ENCODE measurements at places on chromosomes 2 and 18.

- no peak for DNase-seq
Observed at GRCh38 chr2:100077456-100077855, 64.9 kb downstream of the AFF3 start.

DNA sequence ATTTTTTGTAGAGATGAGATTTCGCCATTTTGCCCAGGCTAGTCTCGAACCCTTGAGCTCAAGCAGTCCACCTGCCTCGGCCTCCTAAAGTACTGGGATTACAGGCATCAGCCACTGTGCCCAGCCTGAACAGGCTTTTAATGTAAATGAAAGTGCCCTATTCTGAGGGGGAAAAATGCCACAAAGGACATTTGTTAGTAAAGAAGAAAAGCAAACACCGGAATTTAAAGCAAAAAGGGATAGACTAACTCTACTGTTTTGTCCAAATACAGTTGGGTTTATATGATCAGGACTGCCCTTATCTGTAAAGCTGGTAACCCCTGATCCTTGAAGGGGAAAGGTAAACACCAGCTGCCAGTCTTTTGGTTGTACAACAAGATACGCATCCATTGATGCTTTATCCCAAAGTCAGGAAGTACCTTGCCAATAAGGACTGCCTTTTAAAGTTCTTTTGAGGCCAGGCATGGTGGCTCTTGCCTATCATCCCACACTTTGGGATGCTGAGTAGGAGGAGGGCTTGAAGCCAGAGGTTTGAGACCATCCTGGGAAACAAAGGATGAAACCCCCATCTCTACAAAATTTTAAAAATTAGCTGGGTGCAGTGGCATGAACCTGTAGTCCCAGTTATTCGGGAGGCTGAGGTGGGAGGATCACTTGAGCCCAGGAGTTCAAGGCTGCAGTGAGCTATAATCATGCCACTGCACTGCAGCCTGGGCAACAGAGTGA is 13.1 kb downstream of the CLEC4F start:
- no peak for DNase-seq

DNA sequence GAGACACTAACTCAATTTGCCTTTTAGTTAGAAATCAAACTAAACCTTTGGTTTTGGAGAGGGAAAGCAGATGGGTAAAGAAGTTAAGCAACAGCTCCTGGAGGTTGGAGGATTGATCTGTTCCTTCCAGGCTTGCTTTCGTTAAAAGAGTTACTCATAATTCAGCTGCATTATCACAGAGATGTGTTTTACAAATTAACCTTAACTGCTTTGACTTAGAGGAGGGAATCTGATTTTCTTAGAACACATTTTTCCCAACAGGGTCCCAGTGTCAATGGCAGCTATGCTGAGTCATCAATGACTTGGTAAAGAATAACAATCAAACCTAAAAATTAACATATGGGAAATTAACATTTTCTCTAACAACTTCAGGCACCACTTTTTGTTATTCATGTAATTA is 113.4 kb downstream of the COPS8 start:
- DNase-seq, result no peak

DNA sequence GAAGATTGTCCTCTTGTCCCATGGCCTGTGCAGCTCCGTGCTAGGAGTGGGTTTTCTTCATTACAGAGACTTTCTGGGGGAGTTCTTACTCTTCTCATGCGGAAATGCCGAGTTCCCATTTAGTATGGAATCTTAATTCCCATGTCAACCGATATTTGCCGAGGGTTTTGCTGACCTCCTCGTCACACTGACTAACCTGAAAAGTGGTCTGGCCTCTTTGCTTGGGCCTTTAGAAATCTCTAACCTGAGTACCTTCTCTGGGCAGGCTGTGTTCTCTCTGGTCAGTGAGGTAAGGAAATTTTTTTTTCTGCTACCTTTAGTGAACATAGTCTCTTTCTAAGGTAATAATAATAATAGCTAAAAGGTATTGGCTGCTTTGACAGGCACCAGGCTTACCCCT is 10.9 kb upstream of the EML6 start:
- DNase-seq, result no peak

- DNase-seq, result no peak
Observed at GRCh38 chr2:112927745-112928144, 16.8 kb downstream of the IL37 start.

DNA sequence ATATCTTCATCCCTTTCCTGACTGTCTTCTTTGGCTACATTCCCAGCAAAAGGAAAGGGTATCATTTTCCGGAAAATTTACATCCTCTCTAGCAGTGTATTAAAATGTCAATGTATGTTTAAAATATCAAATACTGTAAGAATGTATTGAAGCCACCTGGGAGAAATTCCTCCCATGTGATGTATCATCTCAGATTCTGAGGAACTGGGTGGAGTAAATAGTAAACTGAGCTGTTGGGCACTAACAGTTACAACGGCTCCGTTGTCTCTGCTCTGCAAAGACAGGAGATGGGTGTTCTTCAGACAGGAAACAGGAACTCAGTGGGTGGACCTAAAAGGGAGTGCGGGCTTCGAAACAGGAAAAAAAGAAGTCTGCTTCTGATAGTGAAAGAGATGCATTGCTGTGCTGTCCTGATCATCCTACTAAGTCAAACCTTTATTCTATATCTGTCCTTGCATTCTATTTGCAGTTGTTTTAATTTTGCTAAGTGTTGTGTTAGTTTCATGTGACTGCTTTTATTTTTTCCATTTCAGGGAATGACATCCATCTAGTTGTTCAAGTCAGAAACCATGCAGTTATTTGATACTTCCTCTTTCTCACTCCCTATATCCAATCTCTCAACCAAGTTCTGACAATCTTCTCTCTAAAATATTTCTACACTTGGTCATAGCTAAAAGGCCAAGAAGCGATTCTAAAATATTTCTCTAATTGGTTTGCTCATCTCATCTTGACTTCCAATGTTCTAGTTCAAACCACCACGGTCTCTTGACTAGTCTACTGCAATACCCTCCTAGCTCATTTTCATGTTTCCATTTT is 19.4 kb downstream of the DOK1 start:
- DNase-seq, result no peak

DNA sequence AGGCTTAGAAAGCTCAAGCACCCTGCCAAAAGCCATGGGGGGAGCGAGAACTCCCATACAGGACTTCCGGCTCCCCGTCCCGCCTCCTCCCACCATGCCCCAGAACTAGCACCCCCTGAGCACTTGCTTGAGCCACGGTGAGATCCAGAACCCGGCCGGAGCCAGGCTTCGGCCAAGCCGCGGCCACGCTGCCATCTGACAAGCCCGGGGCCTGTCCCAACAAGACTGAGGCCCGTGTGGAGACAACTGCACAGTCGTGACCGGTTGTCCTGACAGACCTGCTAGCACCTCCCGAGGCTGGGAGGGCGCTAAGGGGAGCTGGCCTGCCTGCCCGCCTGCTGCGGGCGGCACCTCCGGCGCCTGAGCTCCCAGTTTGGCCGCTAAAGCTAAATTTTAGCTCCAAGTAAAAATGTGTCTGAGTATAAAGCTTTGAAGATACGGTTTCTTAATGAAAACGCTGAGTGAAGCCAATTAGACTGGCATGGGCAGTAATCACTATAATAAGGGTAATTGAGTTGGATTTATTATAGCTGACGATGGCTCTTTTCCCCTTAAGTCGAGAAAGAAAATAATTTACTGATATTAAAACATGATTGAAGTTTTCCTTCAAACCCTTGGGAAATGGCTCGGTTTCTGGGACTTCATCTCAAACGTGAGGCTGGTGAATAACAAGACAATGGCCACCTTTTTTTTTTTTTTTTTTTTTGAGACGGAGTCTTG is 78.3 kb upstream of the ODC1 start:
- DNase-seq, result no peak

DNA sequence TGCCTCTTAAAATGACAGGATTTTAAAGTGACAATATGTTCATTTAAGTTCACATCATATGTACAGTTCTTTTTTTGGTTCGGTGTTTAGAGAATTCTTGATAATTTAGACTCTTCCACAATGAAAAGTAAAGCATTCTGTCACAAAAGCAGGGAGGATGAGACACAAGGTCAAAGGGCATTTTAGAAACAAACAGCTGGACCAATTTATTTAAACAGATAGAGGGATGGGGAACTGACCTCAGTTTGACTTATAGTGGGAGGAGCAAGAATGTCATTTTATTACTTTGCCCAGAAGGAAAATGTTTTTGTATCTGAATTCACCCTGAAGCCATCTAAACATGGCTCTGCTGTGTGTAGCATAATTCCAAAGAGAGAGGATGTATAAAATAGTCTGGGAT is 128.5 kb downstream of the MEIS1 start:
- DNase-seq, result no peak
